ENCODE measurements at places on chromosomes 12 and 14.

DNA sequence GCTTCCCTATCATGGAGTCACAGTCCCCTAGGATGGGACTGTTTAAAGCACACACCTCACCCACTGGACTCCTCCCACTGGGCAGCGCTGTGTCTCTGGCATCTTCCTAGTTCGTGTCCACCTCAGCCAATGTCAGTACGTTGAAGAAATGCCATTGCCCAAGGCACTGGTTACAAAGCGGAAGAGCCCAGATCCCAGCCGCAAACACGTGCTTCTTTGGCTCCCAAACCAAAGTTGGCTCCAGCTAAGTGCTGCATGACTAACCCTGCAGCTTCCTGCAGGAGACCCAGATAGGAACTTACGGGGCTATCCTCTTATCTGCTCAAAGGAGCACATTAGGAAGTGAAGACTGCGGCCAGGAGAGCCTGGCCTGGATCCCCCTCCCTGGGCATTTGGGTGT lies 9.3 kb downstream of the SYNE3 start:
- peaks cover 36% of the 10 kb centered on the region for H3K36me3 ChIP-seq
- H3K4me1 ChIP-seq = peaks cover 78% of the 10 kb centered on the region
- no peak for DNase-seq
- H3K27ac ChIP-seq = no peak overlapping the region

GRCh38 chr12:104163631-104164030 lies 25.6 kb upstream of the NFYB start:
- no peaks in the 10 kb centered on the region for H3K27me3 ChIP-seq
- no peak for DNase-seq
- H3K4me1 ChIP-seq = no peaks in the 10 kb centered on the region
- no peak overlapping the region for H3K4me3 ChIP-seq
- H3K27ac ChIP-seq = no peak overlapping the region

GRCh38 chr14:51520087-51520486 lies 131.6 kb upstream of the FRMD6 start:
- H3K27ac ChIP-seq = no peak overlapping the region
- DNase-seq = no peak
- no peaks in the 10 kb centered on the region for H3K36me3 ChIP-seq
- no peak overlapping the region for H3K4me3 ChIP-seq
- H3K27me3 ChIP-seq = peaks cover 6% of the 10 kb centered on the region

DNA sequence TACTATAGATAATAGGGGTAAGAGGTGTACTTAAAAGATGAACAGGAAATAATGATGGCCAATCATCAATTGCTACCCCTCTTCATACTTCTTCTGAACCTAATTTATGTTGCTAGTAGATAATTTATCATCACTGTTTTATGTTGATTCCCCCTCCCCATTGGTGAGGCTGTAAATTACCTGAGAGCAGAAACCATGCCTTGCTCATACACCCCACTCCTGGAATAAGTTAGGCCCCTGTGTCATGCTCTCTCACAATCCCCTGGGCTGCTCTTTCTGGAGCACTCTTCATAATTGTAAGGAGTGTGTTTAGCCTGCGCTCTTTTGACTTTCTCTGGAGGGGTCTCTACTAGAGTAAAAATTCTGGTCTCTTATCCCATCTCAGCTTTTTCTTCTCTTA lies 180.7 kb downstream of the PAH start:
- no peak overlapping the region for H3K4me3 ChIP-seq
- no peaks in the 10 kb centered on the region for H3K4me1 ChIP-seq
- H3K27ac ChIP-seq = no peak overlapping the region
- no peak for DNase-seq

DNA sequence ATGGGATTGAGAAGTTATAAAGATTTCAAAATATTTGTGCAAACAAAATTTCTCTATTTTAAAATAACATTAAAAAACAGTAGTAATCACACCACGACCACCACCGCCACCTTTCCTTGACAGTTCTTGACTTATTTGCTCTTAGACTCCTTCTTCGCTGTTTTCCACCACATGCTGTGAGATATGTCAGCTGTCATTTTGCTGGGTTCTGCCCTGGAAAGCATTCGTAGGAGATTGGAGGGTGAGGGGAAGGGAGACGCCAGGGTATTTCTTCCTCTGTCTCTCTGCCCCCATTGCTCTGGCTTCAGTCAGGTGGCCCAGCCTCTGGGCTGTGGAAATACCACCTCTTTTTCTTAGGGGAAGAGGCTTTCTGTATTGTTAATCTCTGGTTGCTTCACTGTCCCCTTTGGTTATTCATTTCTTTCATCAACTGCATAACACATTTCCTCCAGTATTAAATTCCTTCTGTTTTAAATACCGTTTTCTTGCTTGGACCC lies 186.2 kb downstream of the NEDD1 start:
- no peak for DNase-seq
- no peaks in the 10 kb centered on the region for H3K36me3 ChIP-seq
- no peaks in the 10 kb centered on the region for H3K4me1 ChIP-seq
- H3K27ac ChIP-seq = no peak overlapping the region
- no peaks in the 10 kb centered on the region for H3K27me3 ChIP-seq

- H3K4me1 ChIP-seq = no peaks in the 10 kb centered on the region
- no peak for DNase-seq
- no peaks in the 10 kb centered on the region for H3K27me3 ChIP-seq
- H3K4me3 ChIP-seq = no peak overlapping the region
Observed at GRCh38 chr12:13794706-13795105, 186.7 kb downstream of the GRIN2B start.

GRCh38 chr12:89542912-89543592 lies 17.2 kb upstream of the POC1B start:
- DNase-seq = peak; percentile 40
- H3K4me1 ChIP-seq = peaks cover 10% of the 10 kb centered on the region
- no peak overlapping the region for H3K4me3 ChIP-seq
- H3K36me3 ChIP-seq = no peaks in the 10 kb centered on the region
- H3K27me3 ChIP-seq = no peaks in the 10 kb centered on the region
- H3K27ac ChIP-seq = no peak overlapping the region

DNA sequence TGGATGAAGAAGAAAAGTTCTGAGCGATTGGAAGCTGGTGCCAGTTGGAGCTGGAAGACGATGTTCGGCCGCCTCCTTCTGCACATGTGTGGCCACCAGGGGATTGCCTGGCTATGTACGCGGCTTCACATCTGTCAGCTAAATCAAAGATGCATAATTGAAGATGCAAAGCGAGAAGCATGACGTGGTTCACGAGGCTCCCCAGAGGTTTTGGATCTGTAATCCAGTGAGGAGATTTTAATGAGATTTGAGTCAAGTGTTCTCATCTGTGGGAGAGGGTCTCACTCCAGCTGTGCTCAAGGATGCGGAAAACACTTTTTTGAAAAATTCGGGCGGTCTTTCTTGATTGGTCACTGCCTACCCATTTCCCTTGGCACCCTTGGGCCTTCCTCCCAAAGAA lies 94.6 kb downstream of the PAX9 start:
- no peaks in the 10 kb centered on the region for H3K4me1 ChIP-seq
- H3K36me3 ChIP-seq = no peaks in the 10 kb centered on the region
- H3K4me3 ChIP-seq = no peak overlapping the region
- no peaks in the 10 kb centered on the region for H3K27me3 ChIP-seq
- no peak overlapping the region for H3K27ac ChIP-seq

- H3K4me1 ChIP-seq = peaks cover 49% of the 10 kb centered on the region
- no peaks in the 10 kb centered on the region for H3K27me3 ChIP-seq
- peak overlapping the region; percentile 40 for H3K27ac ChIP-seq
- H3K36me3 ChIP-seq = peaks cover 96% of the 10 kb centered on the region
- no peak overlapping the region for H3K4me3 ChIP-seq
Observed at GRCh38 chr14:61492474-61492873, 171.1 kb downstream of the PRKCH start.

DNA sequence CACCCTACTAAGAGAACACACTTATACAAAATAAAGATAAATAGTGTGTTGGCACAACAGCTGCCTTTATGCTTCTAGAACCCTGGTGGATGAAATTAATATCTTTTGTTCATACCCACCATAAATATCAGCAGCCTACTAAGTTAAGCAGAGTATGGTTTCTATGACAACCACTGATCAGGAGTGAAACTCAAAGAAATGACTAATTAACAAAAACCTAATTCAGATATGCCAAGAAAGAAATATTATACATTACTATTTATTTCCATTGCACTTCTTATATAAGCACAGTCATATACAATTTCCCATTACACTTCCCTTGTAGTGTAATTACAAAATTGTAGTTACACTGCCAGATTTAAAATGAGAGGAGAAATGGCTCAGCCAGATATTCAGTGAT lies 164.1 kb upstream of the CDKN3 start:
- no peak for DNase-seq
- no peaks in the 10 kb centered on the region for H3K27me3 ChIP-seq
- H3K27ac ChIP-seq = no peak overlapping the region
- H3K4me3 ChIP-seq = no peak overlapping the region
- H3K4me1 ChIP-seq = no peaks in the 10 kb centered on the region
- H3K36me3 ChIP-seq = no peaks in the 10 kb centered on the region

DNA sequence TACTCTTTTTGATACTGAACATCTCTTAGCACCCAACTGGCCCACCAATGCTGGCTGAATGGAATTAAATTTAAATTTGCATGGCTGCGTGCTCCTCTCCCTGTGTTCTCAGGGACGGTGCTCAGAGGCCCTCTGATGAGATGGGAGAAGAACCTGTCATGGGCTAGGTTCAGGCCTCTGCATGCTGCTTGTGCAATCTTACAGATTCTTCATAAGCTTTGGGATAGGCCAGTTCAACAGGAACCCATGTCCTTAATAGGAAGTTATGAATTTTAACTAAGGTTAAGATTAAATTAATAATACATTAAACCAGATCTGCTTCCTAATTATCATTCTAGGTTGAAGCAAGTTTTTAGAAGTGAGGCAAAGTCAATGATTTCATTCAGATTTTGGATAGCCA lies 119.7 kb upstream of the LRIG3 start:
- H3K36me3 ChIP-seq = no peaks in the 10 kb centered on the region
- no peaks in the 10 kb centered on the region for H3K4me1 ChIP-seq
- no peak overlapping the region for H3K4me3 ChIP-seq
- DNase-seq = no peak

DNA sequence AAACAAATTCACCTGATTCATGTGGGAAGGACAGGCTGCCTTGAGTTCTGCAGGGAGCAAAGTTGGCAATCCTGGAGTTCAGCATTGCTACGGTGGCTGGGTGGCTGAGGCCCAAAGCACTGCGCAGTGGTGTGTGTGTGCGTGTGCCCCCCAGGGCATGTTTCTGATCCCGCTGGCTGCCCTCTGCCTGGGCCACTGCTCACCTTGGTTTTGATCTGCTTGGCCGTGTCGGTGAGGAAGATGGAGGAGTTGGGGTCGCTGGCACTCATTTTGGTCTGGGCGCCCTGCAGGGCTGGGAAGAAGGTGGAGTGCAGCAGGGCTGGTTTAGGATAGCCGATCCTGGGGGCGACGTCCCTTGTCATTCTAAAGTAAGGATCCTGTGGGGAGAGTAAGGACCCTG lies 19.1 kb downstream of the SLC25A47 start:
- H3K27ac ChIP-seq = no peak overlapping the region
- H3K36me3 ChIP-seq = peaks cover 37% of the 10 kb centered on the region
- H3K4me1 ChIP-seq = peaks cover 5% of the 10 kb centered on the region
- H3K27me3 ChIP-seq = no peaks in the 10 kb centered on the region

- no peaks in the 10 kb centered on the region for H3K27me3 ChIP-seq
- no peak overlapping the region for H3K27ac ChIP-seq
Observed at GRCh38 chr12:96314723-96315122, 85.5 kb downstream of the CDK17 start.

DNA sequence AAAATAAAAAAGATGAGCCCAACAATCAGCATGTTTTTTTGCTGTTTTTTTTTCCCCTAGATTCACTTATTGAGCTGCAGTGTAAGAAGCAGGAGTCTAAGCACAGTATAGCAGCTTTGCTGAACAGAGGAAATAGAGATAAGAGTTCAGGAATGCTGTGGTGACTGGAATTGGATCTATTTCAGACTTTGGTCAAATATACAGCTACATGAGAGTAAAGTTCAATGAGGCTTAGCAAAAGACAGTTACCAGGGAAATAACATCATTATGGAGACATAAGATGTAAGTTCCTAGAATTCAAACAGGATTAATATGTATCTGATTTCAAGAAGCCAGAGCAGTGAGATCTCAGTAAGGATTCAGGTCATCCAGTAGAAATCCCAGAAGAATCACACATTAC lies 613.0 kb downstream of the RPS29 start:
- no peak for DNase-seq
- no peak overlapping the region for H3K4me3 ChIP-seq
- H3K4me1 ChIP-seq = no peaks in the 10 kb centered on the region

- no peak overlapping the region for H3K4me3 ChIP-seq
- no peaks in the 10 kb centered on the region for H3K36me3 ChIP-seq
- H3K27ac ChIP-seq = no peak overlapping the region
Observed at GRCh38 chr12:106519607-106520021, 63.2 kb upstream of the RFX4 start.

- H3K4me1 ChIP-seq = no peaks in the 10 kb centered on the region
- peaks cover 2% of the 10 kb centered on the region for H3K27me3 ChIP-seq
Observed at GRCh38 chr14:50717811-50718210, 49.7 kb upstream of the SAV1 start.
